ENCODE measurements at places on chromosomes 3 and 15.

- no peak for DNase-seq
Observed at GRCh38 chr3:119598410-119599098, 869 bp downstream of the PLA1A start.

DNA sequence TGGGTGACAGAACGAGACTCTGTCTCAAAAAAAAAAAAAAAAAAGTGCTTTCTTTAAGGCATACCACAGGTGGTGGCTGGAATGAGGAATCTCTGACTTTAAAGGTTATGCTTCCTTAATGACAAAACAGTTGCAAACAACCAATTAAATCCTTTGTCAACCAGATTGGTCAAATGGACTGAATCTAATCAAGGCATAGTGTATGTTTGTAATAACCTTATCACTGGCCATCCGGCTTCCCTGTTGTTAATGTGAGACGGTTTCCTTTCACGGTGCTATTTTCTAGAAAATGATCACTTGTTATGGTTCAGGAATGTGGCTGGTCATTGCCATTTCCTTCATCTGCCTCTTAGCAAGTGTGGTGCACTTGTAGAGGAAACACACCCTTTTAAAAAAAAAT is 75.9 kb downstream of the FLNB start:
- DNase-seq: no peak

GRCh38 chr3:58020783-58021071 is 12.5 kb downstream of the FLNB start:
- DNase-seq: no peak

GRCh38 chr3:188194332-188194731 is 40.4 kb downstream of the LPP start:
- DNase-seq: no peak

DNA sequence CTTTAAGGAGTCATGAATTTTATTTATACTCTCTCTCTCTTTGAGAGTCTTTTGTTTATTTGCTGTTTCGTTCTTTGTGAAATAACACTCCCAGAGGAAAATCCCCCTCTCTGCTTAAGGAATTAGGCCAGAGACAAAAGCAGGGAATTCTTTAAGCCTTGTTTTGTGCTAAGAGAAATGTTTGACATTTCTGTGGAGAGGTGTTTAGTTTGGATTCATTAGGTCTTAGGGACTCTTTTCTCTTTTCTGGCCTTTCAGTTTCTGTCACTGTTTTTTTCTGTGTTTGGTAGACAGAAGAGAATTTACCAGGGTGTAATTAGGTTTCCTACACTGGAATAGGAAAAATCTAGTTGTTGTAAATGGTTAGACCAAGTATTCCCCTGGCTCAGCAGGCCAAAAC is 241.8 kb upstream of the NR2F2 start:
- DNase-seq: no peak

DNA sequence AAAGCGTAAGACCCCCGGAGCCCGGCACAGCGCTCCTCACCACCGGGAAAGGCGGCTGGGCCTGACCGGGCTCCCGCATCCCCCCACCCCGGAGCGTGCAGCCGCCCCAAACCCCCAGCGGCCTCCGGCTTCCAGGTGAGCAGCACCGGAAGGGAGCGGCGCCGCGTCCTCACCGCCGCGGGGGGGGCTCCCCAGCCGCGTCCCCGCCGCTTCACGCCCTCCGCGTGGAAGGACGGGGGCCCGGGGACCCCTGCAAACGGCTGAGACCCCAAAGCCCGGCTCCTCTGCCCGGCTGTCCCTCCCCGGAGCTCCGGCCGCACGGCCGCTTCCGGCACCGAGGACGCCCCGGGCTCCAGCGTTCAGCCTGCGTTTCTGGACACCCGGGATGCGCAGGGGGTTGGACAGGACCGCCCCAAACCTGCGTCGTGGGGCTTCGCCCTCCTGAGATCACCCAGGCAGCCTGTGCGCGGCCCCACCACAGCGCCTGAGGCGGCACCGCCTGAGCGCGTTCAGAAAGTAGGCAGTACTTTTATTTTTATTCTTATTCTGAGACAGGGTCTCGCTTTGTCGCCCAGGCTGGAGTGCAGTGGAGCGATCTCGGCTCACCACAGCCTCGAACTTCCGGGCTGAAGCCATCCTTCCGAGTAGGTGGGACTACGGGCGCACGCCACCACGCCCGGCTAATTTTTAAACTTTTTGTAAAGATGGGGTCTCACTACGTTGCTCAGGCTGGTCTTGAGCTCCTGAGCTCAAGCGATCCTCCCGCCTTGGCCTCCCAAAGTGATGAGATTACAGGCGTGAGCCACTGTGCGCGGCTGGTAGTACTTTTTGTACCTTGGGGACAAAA is 51.6 kb upstream of the BLM start:
- DNase-seq: peak; percentile 26

DNA sequence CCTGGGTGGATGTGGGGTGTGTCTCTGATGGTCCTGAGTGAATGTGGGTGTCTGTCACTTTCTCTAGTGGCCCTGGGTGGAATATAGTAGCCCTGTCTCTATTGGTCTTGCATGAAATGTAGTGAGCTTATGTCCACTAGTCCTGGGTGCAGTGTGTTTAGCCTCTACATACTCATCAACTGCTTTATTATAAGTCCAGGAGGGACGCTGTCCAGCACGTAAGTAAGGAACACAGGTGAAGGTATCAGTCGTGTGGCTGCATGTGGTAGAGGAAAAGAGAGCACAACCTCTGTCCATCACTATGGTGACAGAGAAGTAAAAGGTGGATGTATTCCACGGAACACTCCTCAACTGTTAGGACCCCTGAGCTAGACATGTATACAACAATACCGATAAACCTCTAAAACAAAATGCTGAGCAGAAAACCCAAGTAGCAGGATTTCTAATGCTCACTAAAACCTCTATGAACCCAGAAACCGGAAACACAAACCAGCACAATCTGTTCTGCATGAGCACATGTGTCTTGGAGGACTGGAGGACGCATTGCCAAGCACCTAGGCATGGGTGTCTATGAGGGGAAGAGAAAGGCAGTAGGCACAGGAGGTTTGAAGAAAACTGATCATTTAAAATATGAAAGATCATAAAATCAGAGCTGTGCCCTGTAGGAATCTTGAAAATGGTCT is 11.0 kb downstream of the LTF start:
- DNase-seq: no peak

DNA sequence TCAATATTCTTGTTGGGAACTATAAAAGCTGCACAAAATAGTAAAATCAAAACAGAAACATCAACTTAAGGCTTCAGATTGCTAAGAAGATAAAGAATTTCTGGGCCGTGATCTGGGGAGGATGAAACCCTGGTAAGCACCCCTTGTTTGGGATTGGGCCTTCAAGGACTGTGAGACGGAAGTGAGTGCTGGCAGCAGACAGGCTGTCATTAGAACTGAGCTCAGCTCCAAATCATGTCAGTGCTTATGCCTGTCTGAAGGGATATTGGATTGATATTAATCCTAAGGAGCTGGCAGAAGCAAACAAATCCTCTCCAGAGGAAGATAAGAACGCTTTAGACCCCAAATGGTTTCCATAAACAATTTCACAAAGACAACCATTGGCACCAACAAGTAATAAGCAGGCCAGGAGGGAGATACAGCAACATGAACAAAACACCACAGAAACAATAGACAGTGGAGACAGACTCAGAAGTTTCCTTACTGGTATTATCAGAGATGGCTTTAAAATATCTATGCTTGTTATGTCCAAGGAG is 72.6 kb upstream of the CTXND1 start:
- no peak for DNase-seq

DNA sequence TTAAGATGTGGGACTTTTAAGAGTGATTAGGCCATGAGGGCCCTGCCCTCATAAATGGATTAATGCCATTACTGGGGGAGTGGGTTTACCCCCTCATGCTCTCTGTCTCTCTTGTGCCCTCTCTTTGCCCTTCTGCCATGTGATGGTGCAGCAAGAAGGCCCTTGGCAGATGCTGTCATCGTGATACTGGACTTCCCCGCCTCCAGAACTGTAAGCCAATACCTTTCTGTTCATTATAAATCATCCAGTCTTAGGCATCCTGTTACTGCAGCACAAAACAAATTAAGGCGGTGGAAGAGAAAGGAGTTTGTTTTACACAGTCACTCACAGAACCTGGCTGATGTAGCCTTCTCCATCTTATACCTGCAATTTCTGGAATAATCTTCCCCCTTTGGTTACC is 360.3 kb upstream of the TBL1XR1 start:
- no peak for DNase-seq

DNA sequence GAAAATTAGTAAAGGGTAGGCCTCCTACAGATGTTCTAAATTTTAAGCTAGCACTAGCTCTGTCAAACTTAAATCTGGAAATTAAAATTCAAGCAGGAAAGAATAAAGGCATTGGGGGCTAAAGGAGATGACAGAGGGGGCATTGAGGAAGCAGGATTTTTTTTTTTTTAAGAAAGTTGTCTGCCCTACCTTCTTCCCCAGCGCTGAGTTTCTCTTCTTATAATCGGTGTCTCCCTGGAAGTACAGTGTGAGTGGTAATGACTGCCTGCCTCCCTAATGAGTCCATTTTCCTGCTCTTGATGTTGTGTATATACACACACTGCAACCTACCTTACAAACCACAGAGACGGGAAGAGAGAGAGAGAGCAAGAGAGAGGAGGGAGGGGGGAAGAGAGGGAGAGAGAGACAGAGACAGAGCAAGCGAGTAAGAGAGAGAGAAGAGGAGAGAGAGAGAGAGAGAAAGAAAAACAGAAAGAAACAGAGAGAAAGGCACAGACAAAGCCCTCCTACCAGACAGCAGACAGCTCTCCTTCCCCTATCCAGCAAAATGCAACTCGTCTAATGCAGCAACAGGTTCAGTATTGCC is 47.0 kb downstream of the ZBTB20 start:
- peak; percentile 72 for DNase-seq

- no peak for DNase-seq
Observed at GRCh38 chr3:197611255-197611654, 55.5 kb upstream of the BDH1 start.

DNA sequence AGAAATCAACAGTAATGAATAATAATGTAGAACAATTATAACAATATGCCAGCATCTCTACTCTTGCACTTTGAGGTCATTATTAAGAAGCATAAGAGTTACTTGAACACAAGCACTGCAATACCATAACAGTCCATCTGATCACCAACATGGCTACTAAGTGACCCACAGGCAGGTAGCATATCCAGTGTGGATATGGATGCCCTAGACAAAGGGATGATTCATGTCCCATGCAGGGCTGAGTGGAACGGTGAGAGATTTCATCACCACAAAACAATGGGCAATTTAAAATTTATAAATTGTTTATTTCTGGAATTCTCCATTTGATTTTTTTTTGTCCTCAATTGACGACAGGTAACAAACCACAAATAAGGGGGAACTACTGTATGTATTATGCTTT is 107.7 kb upstream of the TSC22D2 start:
- no peak for DNase-seq

GRCh38 chr3:132756108-132756650 is 34.0 kb upstream of the NPHP3 start:
- DNase-seq: no peak

- DNase-seq: no peak
Observed at GRCh38 chr3:177499779-177500423, 302.6 kb upstream of the TBL1XR1 start.

GRCh38 chr3:65342084-65342683 is 654.4 kb upstream of the ADAMTS9 start:
- no peak for DNase-seq

GRCh38 chr3:98529856-98530459 is 1.8 kb upstream of the GPR15 start:
- DNase-seq: no peak

- no peak for DNase-seq
Observed at GRCh38 chr3:11660242-11660641, 16.5 kb upstream of the VGLL4 start.

DNA sequence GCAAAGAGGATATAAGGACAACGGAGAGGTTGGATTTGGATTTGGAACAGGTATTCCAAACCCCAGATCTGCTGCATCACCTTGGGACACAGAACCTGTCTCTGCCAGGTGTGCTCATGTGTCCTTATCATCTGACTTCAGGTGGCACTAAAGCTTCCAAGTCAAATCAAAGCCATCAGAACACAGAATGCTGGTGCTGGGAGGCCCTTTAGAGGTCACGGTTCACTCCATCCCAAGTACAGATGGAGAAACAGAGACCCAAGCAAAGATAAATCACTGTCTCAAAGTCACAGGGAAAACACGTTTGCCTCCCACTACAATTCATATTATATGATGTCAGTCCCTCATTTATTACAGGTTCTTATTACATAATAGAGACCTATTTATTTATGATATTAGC is 72.8 kb downstream of the HES1 start:
- no peak for DNase-seq

GRCh38 chr15:81789403-81789802 is 256.4 kb downstream of the MEX3B start:
- no peak for DNase-seq

GRCh38 chr3:64872345-64872744 is 184.5 kb upstream of the ADAMTS9 start:
- no peak for DNase-seq

GRCh38 chr15:65918357-65918920 is 49.1 kb downstream of the RAB11A start:
- DNase-seq: no peak

DNA sequence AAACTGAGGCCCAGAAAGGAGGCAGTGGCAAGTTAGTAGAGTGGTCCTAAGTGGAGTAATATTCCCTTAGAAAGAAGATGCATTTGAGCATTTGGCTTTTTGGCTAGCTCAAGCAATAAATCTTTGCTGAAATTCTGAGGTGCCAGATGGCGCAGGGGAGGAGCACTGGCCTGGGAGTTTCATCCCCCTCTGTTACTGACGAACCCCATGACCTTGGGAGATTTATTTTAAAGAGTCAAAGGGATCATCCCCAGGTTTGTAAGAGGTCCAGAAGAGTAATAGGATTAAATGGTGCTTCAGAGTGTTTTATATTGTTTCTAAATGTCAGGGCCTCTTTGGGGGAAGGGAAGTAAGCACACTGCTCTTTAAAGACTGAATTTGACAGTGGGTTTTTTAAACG is 85.1 kb upstream of the PIAS1 start:
- DNase-seq: no peak

DNA sequence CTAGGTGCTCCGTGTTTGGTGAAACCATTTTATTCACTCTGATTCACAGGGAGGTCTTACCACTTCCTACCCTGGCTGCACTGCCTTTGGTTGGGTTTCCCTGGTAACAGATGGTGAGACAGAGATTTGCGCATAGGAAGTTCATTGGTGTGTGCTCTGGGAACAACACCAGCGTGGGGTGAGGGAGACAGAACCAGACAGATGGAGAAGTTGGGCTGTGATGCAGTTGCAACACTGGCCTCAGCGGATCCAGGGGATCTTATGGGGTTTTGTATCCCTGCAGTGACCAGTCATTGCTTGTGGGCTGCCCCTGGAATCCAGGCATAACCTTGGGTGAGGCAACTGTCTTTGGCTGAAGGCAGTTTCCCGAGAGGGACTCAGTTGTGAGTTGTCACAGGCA is 12.5 kb upstream of the IL16 start:
- no peak for DNase-seq

DNA sequence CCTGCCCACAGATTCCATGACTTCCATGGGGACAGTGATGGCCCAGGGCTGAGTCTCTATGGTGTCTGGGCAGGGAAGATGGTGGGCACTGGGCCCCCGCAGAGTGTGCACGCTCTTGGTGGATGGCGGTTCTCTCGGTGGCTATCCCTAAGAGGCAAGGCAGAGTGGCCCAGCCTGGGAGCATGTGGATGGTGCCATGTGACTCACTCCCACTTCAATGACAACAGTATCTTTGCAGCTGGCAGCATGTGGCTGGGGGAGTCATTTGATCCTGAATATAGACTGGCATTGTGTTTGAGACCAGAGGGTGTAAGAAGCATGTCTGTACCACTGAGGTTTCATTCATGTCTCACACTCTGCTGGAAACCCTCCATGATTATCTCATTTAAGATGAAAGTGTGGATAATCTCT is 101.2 kb downstream of the CORO2B start:
- no peak for DNase-seq

All from CD4-positive, alpha-beta memory T cell (primary cell).